Left ventricle myocardium inferior (tissue), 1 donor: ENCODE measurements at places on chromosomes 3 and 15.

DNA sequence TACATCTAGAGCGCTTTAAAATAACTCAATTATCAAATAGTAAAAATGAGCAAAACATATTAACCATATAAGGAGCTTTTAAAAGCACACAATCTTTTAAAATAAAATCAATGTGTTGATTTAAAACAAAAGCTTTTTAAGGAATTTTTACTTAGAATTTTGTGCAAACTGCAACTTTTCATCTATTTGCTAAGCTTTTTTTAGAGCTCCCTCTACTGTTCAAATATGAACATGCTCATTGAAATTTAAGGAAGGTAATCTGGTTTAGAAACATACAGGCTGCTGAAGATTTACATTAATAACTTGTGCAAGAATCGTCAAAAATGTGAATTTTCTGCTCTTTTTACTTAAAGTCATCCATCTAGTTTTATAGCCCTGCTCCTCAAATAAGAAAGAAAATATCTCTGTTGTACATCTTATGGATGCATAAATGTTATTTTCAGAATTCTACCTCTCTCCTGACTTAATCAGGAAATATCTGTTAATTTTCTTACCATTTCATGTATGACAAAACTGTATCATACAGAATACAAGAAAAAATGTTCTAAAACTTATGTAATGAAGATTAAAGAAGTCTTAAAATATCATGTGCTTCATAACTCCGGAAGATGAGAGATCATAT, 469.4 kb upstream of the ROBO2 start:
- no peak for DNase-seq

GRCh38 chr15:99564221-99565048, 1.3 kb upstream of the MEF2A start:
- DNase-seq, result no peak

DNA sequence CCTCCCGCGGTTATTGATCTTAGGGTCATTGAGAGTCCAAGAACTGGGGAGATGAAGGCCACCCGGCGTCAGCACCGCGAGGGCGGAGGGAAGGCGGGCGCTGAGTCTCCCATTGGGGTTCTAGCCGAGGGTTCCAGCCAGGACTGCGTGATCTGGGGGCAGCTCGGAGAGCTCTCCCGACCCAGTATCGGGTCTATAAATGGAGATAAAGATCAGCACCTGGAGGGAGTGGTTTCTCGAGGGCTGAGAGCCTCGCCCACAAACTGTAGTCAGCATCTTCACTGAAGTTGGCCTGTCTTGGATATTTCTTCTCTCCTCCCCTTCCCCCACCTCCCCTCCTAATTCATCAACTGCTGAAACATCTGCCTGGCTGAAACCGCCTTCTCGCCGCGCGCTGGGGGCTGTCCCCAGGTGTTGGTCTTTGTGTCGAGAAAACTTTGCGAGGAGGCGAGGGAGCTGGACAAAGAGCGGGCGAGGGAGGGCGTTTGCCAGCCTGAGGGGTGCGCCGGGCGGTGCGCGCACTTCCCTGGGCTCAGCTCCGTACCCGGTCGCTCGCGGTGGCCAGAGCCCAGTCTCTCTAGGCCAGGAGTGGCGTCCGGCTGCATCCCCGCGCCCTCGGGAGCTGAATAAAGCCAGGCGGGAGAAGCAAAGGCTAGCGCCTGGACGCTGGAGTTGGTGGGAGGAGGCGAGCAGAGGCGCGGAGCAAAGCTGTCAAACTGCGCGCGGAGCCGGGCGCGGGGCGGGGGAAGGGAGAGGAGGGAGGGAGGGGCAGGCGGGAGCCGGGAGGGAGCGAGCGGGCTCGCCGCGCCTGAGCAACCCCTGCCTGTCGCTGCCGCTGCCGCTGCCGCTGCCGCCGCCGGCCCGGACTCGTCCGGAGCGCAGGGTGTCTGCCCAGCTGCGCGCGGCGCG, at the start of gene ST8SIA2:
TSS of gene ST8SIA2 (plus strand) at position 811 of the 909 bp plus-strand sequence. CDS start 184 bp downstream, outside the sequence.
- peak; percentile 32 for DNase-seq

- DNase-seq, result no peak
Measured at GRCh38 chr15:27249046-27249759, 278.2 kb downstream of the GABRG3 start.

- no peak for DNase-seq
Measured at GRCh38 chr3:112734736-112735350, 93.9 kb upstream of the CCDC80 start.

GRCh38 chr15:52680761-52681160, 1.6 kb upstream of the ATOSA start:
- DNase-seq, result no peak
